ENCODE measurements at places on chromosomes 16 and 17.

- peak; percentile 24 for DNase-seq
Measured at GRCh38 chr16:50096791-50097190, 31.0 kb downstream of the HEATR3 start.

- no peak for DNase-seq
Measured at GRCh38 chr16:67150047-67150832, 558 bp downstream of the B3GNT9 start.

DNA sequence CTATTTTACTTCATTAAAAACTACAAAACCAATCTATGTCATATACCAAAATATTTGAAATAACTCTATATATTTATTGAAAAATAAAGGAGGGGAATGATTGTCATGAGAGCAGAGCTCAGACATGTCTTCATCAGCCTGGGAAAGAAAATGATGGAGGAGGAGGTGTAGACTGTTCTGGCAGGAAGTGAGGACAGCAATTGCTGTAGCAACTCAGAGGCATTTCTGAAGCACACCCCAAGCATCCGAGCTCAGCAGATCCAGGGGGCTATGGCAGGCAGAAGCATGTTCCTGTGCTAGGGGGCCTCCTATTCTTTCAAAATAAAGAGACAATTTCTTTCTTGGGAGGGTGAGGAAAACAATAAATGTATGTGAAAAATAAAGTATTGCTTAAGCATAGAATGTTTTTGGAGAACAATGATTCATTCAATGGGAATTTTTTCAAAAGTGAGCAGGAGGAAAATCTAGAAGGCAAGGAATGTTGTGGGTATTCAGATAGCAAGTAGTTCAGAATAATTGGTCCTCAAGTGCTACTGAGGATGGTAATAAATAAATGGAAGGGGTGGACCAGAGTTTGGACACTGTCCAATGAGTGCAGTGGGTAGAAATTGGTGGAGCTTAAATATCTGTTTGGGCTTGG is 383.4 kb downstream of the CDH11 start:
- DNase-seq: peak; percentile 18

DNA sequence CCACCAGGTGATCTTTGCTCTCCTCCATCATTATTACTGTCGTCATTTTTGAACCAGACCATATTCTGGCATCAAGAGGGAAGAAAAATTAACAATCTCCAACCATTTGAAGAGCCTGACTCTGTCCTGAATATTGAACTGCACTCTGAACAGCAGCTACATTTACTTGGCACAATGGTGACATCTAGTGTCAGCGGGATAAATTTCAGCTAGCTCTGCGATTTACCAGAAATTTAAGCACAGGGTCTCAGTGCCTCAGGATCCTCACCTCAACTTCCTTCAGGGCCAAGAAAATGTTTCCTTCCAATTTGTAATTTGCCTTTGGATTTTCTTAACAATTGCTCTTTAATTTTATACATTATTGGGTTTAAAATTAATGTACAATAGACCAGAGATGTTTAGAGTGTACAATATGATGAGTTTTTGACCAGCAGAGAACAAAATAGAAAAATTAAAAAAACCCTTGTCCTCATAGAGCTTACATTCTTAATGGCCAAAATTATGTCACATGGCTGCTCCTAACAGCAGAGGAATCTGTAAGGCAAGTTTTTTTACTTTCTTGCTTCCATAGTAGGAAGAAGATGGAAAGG is 10.7 kb upstream of the ZNF19 start:
- peak; percentile 33 for DNase-seq

- no peak for DNase-seq
Measured at GRCh38 chr17:50308666-50309065, 34.4 kb downstream of the TMEM92 start.

GRCh38 chr17:69743091-69743490 is 328.6 kb downstream of the MAP2K6 start:
- no peak for DNase-seq

- no peak for DNase-seq
Measured at GRCh38 chr17:38559880-38560230, 45.9 kb downstream of the SRCIN1 start.

GRCh38 chr17:37246085-37246484 is 129.7 kb upstream of the C17orf78 start:
- DNase-seq: no peak

GRCh38 chr16:10922328-10923145 is 19.7 kb downstream of the DEXI start:
- DNase-seq: no peak

DNA sequence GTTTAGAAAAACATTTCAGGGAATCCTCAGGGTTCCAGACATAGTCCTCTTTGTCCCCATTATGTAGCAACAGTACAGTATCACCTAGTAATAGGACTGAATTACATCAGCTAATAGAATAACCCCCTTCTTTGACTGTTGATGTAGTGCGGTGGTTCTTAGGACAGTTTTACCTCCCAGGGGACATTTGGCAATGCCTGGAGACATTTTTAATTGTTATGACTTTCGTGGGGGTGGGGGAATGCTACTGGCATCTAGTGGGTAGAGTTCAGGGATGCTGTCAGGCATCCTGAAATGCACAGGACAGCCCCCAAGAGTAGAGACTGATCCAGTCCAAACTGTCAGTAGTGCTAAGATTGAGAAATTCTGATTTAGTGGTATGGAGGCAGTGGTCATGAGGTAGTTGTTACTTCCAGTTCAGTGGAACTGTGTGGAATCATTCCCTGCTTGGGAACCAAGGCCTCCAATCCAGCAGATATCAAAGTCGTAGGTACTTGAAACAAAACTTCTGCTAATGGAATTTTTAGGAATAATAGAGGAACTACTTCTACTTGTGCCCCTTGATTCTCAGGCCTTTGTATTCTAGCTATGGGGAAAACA is 20.3 kb downstream of the NF1 start:
- DNase-seq: no peak

GRCh38 chr17:59840329-59841090 is 52.2 kb downstream of the TUBD1 start:
- DNase-seq: no peak

GRCh38 chr17:80060644-80061043 is 24.2 kb downstream of the CCDC40 start:
- DNase-seq: no peak

DNA sequence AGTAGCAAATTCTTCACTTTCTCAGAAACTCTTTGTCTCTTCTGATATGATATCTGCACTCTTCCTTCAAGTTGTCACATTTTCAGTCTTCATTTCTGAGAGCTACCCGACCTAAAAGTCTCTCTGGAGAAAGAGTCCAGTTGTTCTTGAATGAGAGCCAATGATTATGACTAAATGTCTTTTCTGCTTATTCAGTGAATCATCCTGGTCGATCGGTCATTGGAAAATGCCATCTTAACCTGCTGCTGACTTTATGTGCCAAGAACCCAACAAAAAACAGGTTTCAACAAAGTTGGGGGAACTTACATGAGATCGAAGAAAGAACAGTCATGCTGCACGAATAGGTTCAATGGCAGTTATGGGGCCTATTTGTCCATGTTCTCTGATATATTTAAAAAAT is 15.9 kb downstream of the SOX9 start:
- no peak for DNase-seq

DNA sequence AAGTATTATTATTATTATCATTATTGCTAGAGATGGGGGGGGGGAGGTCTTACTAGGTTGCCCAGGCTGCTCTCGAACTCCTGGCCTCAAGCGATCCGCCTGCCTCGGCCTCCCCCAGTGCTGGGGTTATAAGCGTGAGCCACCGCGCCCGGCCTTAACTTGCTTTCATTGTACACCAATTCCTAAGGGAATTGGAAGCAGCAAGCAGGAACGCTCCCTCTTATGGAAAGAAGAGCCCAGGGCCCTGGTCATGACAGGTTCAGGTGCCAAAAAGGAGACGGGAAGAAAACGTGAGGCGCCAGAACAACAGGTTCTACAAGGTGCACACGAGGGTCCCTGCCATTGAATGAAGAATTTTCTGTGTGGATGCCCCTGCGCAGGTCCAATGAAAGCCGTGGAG is 540 bp upstream of the RPL38 start:
- DNase-seq: no peak

GRCh38 chr16:46907061-46907774 is 23.1 kb downstream of the GPT2 start:
- no peak for DNase-seq

DNA sequence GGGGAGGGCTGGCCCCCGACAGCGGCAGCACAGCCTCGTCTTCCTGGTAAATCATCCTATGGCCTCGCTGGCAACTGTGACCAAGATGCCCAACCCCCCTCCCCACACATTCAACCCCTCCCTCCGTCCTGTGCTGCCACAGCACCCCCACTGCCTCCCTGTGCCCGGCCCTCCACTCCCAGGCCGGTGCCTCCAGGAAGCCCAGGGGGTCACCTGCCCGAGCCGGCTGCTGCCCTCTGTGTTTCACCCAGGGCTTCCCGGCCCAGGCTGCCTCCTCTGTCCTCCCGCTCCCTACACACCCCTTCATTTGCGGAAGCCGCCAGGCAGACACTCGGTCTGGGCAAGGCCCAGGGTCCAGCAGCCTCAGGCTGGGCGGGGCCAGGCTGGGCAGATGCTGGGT is 188.6 kb downstream of the RBFOX3 start:
- no peak for DNase-seq

- DNase-seq: no peak
Measured at GRCh38 chr17:21523497-21524210, 147.5 kb downstream of the KCNJ12 start.

GRCh38 chr17:10806545-10807262 is 2.8 kb upstream of the TMEM238L start:
- no peak for DNase-seq

DNA sequence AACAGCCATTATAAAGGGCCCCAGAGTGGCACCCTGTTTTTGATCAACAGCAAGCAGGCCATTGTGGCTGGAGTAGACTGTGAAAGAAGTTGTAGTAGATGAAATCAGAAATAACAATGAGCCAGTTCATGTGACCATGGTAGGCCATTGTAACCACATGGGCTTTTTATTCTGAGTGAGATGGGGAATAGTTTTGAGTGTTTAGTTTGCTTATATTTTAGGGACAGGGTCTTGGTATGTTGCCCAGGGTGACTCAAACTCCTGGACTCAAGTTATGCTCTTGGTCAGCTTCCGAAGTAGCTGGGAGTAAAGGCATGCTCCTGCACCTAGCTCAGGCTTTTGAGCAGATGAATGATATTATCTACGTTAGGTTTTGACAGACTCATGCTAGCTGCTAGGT is 12.0 kb downstream of the CBFB start:
- DNase-seq: peak; percentile 39
